Activated CD4-positive, alpha-beta memory T cell treated with anti-CD3 and anti-CD28 coated beads for 36 hours (primary cell): ENCODE measurements at places on chromosomes 4 and X.

- DNase-seq: no peak
Observed at GRCh38 chr4:17469931-17470674, 41.8 kb downstream of the QDPR start.

DNA sequence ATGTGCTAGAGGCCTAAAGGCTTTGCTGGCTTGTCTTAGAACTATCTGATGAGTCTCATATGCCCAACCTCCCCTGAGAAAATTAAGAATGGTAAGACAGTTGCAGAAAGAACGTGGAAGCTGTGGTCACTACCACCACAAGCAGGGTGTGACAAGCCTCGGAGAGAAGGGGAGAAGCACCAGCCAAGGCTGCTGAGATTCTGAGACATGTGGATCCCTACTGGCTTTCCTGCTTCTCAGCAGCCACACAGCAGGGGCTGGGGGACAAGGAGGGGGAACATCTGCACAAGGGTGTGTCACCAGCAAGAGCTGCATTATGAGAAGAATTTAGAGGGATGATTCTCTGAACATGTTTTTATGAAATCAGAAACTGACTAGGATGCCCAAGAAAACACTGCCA, 19.4 kb downstream of the TAPT1 start:
- DNase-seq: no peak

GRCh38 chr4:123110147-123110546, 187.8 kb upstream of the NUDT6 start:
- no peak for DNase-seq

DNA sequence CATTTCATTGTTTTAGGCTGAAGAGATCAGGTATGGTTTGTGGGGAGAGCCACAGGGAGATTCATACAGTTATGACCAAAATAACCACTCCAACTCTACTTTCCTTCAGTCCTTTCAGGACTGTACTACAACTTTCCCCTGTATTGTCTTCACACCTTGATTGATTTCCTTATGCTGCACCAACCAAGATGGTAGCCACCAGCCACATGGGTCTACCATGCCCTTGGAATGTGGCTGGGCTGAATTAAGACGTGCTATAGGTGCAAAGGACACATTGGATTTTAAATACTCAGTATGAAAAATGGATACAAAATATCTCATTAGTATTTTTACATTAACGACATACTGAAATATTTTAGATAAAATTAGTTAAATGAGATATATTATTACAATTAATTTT, 11.2 kb downstream of the IRF2 start:
- DNase-seq: no peak

DNA sequence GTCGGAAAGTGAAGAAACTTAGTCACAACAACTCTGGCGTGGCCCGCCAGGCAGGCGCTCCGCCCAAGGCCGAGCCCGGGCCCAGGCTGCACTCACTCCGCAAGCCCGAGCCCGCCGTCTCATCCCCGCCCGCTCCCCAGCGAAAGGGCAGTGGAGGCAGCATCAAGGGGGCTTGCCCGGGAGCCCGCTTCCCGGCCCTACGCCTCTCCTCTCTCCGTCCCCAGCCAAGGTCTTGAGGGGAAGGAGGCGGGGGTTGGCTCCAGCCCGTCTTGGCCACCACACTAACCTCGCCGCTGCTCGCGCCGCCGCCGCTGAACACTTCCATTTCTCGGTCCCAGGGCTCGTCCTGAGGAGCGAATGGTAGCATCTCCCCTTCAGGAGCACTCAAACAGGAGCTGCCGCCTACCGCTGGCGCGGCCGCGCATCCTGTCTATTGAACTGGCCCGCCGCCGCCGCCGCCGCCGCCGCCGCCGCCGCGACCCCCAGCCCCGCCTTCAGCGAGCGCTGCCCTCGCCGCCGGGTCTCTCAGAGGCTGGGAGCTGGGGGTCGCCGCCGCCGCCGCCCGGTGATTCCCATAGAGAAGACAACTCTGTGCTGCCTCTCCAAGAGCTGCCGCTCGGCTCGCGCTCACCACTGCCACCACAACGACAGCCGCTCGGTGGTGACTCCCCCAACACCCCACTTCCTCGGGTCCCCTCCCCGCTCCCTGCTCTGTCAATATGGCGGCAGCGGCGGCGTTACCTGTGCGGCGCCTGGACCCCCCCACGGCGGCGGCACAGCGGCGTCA, at the start of gene RPS6KA6:
Gene RPS6KA6, minus strand, starts transcription at position 667 of the 787 bp plus-strand sequence. Its CDS starts 300 bp downstream, at position 367.
- no peak for DNase-seq

DNA sequence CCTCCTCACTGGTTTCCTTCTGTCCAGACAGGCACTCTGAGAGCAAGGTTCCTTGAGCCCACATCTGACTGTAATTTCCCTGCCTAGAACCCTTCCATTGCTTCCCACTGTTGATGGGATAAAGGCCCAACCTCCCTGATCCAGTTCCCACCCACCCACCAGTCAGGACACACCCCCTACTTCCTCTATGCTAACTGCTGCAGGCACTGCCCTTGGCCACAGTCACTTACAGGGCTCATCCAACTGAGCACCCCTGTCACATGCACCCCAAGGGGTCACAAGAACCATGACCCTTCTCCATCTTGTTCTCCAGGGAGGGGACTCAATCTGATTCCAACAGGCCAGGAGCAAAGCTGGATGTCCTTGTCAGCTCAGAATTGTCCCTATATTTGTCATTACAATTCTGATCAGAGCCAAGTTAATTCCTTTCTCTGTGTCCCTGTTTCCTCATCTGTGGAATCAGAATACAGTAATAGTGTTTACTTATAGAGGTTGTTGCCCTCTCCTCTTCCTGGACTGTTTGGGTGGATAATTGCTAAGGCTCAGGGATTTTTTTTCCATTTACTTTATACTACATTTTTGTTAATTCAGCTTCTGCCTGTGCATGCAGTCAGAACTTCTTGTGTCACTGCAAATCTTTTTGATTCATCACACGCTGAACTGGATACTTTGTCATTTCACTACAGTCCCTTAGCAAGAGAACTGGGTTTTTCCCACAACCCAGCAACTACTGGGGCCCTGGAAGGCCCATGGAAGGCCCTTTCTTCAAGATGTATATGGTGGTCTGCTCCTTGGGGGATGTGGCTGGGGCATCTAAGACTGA, 105.6 kb upstream of the MAMLD1 start:
- DNase-seq: no peak

DNA sequence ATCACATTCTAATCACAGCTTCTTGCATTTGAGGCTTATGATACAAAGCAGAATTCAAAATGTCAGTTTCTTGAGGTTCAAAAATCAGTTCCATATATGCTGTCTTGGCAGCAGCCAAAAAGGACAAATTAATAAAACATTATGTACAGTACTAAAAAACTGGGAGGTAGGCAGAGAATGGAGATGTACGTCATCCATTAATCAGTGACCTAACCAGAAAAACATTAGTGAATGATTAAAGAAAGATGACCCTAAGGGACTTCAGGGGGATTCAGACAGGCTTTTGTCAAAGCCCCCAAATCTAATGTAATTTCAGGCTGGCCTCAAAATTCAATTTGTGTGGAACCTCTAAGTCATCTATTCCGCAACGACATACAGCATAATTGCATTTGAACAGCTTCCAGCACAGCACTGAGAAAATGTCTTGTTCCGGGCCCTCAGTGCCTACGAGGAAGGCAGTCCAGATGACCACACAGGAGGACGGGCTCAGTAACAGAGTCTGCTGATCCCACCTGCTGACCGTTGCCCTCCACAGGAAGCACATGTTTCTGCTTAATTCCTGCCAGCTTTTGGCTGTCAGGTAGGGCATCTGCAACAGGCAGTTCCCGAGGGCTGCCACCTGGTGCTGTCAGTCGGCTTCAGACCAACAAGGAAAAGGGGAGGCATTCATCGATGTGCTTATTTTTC, 83.8 kb upstream of the HHIP start:
- DNase-seq: no peak

GRCh38 chrX:109855501-109855900, 122.4 kb upstream of the ACSL4 start:
- no peak for DNase-seq

DNA sequence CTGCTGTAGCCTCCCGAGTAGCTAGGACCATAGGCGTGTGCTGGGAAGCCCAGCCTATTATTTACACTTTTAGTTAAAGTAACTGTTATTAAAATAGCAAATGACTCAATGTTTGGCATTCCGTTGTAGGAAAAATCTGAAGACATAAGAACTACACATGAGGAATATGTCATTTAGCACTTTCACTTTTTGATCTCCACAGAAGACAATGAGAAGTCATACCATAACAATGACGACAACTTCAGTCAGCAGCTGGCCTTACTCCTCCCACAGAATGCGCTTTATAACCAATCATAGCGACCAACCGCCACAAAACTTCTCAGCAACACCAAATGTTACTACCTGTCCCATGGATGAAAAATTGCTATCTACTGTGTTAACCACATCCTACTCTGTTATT, 6.7 kb downstream of the GPR34 start:
- DNase-seq: peak; percentile 54

DNA sequence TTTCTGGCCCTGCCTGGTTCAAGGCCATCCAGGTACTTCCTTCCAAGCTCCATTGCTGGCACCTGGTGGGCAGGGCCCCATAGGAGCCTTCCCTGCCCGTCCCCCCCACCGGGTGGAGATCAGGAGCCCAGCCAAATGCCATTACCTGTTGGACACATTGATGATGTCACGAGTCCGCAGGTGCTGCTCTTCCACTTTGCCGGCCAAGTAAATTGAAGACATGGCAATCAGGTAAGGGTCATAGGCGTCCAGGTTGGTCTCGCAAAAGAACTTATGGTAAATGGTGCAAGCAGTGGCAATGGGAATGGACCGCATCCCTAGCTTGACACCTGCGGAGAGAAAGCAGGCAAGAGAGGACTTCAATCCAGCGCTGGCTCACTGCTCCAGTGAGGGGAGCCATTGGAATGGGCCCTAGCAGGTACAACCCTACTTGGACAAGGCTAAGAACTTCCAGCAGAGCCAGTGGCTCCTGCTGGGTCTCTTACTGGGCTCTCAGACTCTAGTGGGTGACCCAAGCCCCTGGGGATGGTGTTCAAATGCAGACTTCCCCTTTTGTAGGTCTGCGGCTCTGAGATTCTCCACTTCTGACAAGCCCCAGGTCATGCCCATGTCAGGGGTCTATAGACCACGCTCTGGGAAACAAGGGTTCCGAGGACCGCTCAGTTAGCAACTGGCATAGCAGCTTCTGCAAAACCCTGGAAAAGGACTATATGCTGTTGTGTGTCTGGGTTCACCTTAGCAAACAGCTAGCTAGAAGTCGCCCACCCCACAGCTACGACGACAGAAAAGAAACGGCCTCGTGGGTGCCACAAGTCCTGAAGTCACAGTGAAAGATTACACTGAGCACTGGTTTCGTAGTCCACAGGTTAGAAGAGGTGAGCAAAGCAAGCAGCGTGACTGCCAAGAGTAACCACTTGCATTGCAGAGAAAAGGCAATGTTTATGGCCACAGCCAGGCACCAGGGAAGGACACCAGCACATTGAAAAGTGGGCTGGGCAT, 2.8 kb downstream of the CCNQ start:
- no peak for DNase-seq

DNA sequence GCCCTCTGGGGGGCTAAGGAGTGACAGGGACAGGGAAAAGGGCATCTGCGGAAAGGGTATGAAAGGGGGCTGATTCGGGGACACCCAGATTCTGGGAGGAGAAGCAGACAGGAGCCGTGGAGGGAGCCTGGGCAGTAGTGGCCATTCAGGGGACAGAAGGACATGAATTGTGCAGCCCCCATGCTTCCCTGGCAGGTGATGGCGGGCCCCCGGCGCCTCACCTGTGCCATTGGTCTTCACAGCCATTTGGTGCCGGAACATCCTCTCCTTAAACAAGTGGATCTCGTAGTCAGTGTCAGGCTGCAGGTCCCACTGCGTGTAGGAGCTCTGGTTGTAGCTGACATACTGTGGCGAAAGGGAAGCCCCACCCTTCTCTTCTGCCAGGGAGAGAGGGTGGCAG, 21.9 kb downstream of the L1CAM start:
- DNase-seq: no peak

DNA sequence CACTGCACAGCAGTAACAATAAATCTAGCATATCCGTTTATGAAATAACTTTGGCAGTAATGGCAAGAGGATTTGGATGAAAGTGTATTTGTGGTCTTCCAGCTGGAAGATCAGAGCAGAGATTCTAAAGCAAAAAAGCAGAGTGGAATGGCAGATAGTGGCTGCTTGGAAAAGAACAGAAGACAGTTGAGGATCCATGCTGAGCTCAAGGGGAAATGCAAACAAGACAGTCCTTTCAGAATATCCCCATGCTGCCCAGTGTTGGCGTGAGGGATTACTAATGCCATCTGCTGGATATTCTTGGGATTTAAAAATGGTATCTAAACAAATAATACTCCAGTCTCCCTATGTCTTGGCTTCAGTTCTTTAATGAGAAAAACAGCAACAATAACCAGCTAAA, 629.1 kb upstream of the ATOH1 start:
- no peak for DNase-seq

- no peak for DNase-seq
Observed at GRCh38 chrX:153409414-153410101, 1.7 kb upstream of the ZFP92 start.

DNA sequence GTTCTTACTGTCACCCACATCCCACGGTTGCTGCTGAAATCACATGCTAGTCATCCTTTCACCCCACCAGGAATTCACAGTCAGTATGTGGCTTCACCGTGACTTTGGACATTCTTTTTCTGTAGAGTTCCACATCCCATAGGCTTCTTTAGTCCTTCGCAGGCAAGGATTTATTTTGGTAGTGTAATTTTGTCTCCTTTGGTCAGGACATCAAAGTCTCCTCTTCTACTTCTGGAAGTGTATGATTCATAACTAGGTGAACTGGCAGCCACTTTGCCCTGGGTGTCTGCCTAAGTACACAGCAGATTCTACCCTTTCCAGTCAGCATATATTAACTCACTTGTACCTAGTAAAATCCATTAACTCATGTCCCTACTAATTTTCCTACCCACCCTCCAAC, 38.3 kb upstream of the MMAA start:
- no peak for DNase-seq

- DNase-seq: no peak
Observed at GRCh38 chr4:86910369-86910768, 18.1 kb upstream of the C4orf36 start.

DNA sequence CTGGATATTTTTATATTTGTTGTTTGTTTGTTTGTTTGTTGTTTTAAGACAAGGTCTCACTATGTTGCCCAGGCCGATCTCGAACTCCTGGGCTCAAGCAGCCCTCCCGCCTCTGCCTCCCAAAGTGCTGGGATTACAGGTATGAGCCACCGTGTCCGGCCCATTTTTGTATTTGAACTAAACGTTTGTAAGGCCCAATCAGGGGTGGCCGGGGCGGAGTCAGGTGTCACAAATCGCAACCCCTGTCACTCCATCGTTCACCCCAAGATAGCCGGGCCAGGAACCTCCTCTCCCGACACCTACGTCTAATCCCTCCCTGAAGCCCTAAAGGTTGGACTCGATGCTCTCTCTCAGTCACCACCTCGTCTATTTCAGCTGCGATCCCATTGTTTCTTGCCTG, 722 bp upstream of the EFHC2 start:
- DNase-seq: peak; percentile 77

- no peak for DNase-seq
Observed at GRCh38 chr4:10951306-10951705, 266.7 kb upstream of the CLNK start.

GRCh38 chr4:147723326-147723725, 8.6 kb upstream of the ARHGAP10 start:
- DNase-seq: no peak
